Fibroblast of the aortic adventitia (primary cell): ENCODE measurements at places on chromosomes 12 and 14. TPM values are rescaled to one million over a fixed set of nuclear protein-coding genes. Genes with fewer than 3 reads are reported as not detected.

The LBHD2 gene
- not detected in 2 replicates for total RNA-seq

The ATG14 gene
- 11.6 and 16.6 TPM in 2 replicates for total RNA-seq

The GPR132 gene
- 0.09 and 0.16 TPM in 2 replicates for total RNA-seq

The COL2A1 gene
- not detected in 2 replicates for total RNA-seq
